ENCODE measurements at places on chromosomes 7 and 10.

DNA sequence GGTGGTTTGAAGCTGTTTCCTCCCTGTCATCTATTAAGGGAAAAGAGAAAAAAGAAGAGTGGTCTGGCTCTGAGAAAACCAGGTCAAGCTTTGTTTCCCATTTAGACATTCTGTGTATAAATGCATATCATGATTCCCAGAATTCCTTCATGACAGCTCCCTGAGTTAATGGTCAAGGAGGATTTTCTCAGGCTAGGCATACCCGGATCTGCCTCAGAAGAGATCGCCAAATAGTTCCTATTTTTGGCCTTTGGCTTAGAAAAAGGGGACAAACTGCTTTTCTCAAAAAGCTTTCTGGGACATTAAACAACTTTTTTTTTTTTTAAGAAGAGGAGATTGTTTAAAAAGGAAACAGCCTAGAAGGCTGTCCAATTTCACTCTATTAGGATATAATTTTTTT lies 53.5 kb upstream of the PIP4K2A start:
- no peak for DNase-seq

- DNase-seq: no peak
Observed at GRCh38 chr10:102230264-102230860, 4.3 kb downstream of the ELOVL3 start.

GRCh38 chr10:17891435-17891834 lies 60.3 kb upstream of the SLC39A12 start:
- DNase-seq: no peak

GRCh38 chr10:34704526-34705184 lies 110.4 kb downstream of the PARD3 start:
- DNase-seq: no peak

DNA sequence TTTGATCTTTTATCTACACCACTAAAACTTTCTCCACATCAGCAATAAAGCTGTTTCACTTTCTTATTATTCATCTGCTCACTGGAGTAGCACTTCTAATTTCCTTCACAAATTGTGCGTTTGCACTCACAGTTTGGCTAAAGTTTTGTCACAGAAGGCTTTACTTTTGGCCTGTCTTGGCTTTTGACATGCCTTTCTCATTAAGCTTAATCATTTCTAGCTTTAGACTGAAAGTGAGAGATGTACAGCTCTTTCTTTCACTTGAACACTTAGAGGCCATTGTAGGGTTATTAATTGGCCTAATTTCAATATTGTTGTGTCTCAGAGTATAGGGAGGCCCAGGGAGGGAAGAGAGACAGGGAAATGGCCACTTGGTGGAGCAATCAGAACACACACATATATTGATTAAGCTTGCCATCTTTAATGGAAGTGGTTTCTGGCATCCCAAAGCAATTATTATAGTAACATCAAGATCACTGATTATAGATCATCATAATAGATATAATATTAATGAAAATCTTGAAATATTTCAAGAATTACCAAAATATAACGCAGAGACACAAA lies 512.5 kb downstream of the ETV1 start:
- no peak for DNase-seq

- DNase-seq: no peak
Observed at GRCh38 chr10:94293354-94293753, 69.4 kb downstream of the NOC3L start.

- DNase-seq: no peak
Observed at GRCh38 chr10:74153123-74153522, 2.1 kb downstream of the ADK start.

- DNase-seq: no peak
Observed at GRCh38 chr7:95391761-95392160, 4.4 kb downstream of the PON3 start.

DNA sequence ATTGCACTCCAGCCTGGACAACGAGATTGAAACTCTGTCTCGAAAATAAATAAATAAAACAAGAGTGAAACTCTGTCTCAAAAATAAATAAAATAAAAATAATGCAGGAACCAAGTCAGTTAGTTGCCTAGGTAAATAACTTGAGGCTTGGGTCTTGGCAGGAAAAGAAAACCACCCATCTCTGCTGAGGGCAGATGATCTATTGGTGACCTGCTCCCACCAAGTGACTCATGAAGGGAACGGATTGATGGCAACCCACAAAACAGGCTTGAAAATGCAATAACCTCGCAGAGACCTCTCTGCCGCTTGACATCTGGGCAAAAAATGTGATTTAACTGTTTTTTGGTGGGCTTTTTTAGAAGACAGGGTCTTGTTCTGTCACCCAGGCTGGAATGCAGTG lies 86.6 kb downstream of the CALN1 start:
- no peak for DNase-seq

GRCh38 chr7:132956556-132956955 lies 125.3 kb downstream of the CHCHD3 start:
- no peak for DNase-seq

DNA sequence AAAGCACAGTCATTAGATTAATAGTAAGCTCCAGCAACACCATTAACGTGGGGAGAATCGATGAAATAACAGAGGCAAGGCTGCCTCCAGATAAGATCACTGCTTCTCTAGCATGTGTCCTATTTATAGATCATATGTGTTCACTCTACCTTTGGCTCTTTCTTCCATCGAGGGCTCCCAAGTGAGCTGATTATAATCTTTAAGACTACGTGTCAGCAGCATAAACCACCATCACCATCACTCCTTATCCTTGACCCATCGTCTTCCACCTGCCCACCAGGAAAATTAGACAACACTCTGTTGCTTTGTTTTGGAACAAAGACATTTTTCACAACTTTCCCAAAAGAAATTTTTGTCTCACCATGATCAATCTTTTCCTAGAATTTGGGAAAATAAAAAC lies 71.2 kb upstream of the CARD11 start:
- DNase-seq: no peak

DNA sequence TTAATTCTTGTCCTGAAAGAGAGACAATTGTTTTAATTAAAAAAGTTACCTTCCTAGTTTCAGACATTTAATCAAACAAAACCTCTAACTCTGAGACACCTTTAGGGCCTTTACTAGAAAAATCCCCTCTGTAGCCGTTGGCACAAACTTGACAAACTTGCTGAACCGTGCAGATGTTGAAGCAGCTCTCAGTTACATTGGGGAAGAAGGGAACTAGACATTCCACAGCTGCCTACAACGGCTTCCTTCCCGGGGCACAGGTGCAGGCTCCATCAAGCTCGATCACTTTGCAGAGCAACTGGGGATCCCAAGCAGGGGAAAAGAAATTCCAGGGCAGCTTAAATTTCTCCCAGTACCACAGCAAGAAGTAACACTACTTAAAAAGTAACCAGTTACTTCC lies 141.3 kb downstream of the SKAP2 start:
- DNase-seq: no peak

DNA sequence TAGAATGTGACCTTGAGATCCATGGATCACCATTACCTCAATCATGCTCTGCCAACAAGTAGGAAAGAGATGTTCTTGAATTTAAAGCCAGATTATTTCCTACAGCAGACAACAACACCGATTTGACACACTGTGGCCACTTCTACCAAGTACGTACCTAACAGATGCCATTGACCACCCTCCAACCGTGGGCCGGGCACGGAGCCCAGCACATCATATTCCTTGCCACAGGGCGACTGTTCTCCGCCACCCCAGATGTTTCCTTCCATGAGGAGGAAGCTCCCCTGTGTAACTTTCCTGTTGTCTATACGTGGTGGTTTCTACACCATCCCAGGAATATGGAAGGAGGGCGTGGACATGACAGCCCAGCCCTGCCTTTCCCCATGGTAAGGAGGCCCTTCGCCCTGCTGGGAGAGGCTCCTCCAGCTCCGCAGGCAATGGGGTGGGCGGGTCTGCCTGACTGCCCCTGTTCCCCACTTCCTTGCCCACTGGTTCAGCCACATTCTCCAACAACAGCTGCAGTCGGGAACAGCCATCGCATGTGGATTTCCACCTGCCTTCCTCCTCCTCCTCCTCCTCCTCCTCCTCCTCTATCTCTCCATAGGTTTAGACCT lies 7.2 kb downstream of the CHST15 start:
- no peak for DNase-seq

DNA sequence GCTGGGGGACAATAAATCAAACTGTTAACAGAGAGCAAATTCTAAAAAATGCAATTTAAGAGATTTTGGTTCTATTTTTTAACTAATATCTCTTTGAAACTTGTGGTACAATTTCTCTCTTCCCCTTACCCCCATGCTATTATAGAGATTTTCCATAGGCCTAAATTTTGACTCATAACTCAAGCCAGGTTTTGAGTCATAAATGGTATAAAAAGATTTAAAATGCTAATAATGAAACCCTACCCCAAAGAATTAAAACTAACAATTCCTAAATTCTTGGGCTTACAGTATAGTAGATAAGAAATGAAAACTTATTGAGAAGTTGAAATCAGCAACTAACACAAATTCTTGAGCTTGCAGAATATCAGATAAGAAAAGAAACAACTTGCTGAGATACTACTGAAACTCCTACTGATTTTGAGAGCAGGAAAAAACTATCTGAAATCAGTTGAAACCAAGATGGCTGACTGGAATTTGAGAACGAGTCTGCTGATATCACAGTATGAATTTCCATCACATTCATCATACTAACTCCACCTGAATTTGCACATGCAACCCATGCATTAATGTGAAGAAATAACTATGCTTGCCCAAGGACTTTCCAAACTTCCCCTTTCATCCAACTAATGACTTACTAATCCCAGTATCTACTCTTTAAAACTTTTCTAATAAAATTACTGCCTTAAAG lies 36.3 kb downstream of the POT1 start:
- no peak for DNase-seq

- no peak for DNase-seq
Observed at GRCh38 chr7:128020159-128020558, 11.1 kb downstream of the LRRC4 start.

Data from activated T-helper 1 cell treated with anti-CD3 and anti-CD28 coated beads, Interleukin-2, amount 50 U/mL, for 16 hours (primary cell).